ENCODE measurements at places on chromosomes 7 and 10.

- DNase-seq = no peak
These were observed 280.4 kb downstream of the GLRX3 start for GRCh38 chr10:130416334-130417150.

- DNase-seq = no peak
These were observed 355.9 kb upstream of the C7orf33 start for GRCh38 chr7:148234715-148235114.

DNA sequence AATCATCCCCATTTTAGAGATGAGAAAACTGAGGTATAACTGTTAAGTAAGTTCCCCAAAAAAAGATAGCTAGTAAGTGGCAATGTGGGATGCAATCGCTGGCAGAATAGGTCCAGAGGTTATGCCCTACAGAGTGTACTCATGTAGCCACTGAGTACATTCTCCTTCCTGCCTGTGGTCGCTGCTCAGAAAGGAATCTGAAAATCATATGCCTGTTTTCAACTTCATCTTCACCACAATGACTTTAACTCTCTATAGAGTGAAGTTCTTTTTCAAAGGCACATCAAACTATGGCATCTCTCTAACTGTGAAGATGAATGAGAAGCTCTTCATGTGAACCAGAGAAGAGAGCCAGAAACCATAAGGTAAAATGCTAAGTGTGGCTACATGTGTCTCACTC lies 162.2 kb upstream of the SLC25A13 start:
- DNase-seq = no peak

DNA sequence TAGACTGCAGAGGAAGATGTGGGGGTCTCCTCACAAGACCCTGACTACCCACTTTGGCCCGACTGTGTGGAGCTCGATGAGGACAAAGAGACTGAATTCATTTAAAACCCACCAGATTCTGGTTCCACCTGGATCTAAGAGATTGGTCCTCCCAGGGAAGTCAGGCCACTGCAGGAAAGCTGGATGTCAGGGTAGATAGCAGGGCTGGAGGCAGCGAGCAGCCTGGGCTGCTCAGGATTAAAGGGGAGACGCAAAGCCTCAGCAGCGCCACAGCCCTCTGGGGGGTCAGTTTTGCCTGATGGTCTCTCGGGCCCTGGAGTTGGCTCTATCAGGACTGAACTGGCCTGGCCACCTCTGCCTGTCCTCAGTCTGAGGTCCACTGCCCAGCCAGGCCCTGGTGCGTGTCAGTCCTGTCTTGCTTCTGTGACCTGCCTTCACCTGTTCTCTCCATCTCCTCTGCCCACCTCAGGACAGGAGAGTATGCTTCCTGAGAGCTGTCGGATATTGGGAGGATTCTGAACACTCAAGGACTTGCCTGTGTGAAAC lies 12.2 kb upstream of the KLRG2 start:
- no peak for DNase-seq

DNA sequence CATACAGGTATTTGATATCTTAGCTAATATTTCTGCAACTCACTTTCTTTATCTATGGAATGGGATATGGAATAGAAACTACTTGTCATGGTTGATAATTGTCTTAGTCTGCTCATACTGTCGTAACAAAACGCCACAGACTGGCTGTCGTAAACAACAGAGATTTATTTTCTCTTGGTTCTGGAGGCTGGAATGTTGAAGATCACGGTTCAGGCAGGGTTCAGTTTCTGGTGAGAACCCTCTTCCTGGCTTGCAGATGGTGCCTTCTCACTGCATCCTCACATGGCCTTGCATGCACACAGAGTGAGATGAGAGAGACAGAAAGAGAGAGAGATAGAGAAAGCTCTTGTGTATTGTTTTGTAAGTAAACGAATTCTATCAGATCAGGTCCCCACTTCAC lies 332.7 kb upstream of the MAGI2 start:
- DNase-seq = no peak

All from stimulated activated CD4-positive, alpha-beta T cell treated with anti-CD3 and anti-CD28 coated beads, Interleukin-12 subunit alpha, Interleukin-12 subunit beta, amount 100 ng/mL, for 48 hours (primary cell).